NCI-H2107 (cell line): ENCODE measurements at places on chromosomes 13 and 19.

DNA sequence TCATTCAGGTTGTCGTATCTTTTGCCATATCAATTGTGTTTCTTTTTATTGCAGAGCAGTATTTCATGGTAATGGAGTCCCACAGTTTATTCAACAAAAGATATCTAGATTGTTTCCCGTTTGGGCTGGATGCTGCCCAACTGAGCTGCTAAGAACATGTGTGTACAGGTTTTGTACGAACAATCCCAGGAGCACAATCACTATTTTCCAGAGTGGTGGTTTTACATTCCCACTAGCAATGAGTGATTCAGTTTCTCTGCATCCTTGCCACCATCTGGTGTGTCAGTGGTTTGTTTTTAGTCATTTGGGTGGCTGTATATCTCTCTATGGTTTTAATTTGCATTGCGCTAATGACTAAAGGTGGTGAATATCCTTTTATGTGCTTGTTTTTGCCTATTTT is 52.7 kb upstream of the ZDHHC20 start:
- DNase-seq: no peak

DNA sequence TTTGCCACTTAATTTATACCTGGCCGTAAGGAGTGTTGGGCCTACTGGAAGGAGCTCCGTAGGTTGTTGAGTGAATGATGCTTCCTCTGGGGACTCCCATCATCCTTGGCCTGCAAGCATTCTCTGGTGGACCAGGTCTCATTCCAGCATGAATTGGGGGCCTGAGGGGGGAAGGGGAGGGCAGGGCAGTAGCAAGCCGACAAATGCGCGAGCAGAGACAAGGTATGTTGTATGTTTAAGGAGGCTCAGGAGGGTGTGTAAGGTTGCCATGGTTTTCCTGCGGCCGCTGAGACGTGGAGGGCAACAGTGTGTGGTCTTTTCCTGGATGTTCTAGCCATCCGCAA is 749 bp downstream of the ZNF264 start:
- no peak for DNase-seq

- no peak for DNase-seq
Measured at GRCh38 chr13:64527561-64527960, 2702.6 kb downstream of the PCDH9 start.

DNA sequence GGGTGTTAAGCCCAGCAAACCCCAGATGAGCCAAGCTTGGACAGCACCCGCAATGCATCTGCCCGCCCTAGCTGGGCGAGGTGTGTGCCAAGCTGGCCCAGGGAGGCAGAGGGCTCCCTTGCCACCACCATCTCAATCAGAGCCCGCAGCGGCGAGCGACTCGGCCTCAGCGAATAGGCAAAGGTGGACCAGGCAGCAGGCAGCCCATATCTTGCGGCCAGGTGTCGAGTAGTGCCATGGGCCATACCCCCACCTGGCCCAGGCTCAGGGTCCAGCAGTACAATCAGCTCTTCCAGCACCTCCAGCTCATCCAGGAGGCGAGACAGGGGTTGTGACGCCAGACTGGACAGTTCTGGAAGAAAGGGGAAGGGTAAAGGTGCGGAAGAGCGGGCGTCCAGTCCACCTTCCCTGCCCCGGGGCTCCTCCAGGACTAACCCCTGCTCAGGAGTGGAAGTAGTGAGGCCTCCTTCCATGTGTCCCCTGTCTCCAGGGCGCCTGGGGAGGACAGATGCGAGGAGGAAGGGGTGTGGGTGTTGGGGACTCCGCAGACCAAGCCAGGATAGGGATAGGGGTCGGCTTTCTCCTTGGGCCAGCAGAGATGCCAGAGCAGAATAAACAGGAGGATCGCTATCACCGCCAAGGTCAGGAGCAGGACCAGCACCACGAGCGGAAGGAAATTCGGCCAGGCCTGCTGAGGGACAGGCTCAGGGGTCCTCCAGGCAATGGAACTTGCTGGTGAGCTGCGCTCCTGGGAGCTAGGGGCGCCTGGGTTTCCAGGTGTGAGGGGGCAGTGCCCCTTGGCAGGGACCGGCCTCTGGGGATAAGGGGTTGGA is 2.8 kb downstream of the IGFLR1 start:
- no peak for DNase-seq

GRCh38 chr13:94660695-94661326 is 51.5 kb downstream of the SOX21 start:
- DNase-seq: no peak
